Bone marrow (tissue), 2 donors: ENCODE measurements at places on chromosomes 2 and 18.

GRCh38 chr2:151380580-151381235, 23.3 kb downstream of the TNFAIP6 start:
- no peak for DNase-seq

- DNase-seq, result no peak
These were observed 36.6 kb downstream of the ZAP70 start for GRCh38 chr2:97750017-97750416.

DNA sequence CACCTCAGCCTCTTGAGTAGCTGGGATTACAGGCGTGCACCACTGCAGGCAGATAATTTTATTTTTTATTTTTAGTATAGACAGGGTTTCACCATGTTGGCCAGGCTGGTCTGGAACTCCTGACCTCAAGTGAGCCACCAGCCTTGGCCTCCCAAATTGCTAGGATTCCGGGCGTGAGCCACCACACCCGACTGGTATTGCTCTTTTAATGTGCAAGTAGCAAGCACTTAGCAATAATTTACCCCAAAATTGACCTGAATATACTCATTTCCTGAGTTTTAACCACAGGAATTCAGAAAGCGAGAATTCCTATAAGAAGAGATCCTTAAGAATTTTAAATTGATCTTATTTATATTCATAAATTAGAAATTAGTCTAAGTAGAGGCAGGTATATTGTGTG, 169.1 kb downstream of the CDH2 start:
- no peak for DNase-seq

- no peak for DNase-seq
These were observed 123.0 kb downstream of the MYCN start for GRCh38 chr2:16063251-16063850.

DNA sequence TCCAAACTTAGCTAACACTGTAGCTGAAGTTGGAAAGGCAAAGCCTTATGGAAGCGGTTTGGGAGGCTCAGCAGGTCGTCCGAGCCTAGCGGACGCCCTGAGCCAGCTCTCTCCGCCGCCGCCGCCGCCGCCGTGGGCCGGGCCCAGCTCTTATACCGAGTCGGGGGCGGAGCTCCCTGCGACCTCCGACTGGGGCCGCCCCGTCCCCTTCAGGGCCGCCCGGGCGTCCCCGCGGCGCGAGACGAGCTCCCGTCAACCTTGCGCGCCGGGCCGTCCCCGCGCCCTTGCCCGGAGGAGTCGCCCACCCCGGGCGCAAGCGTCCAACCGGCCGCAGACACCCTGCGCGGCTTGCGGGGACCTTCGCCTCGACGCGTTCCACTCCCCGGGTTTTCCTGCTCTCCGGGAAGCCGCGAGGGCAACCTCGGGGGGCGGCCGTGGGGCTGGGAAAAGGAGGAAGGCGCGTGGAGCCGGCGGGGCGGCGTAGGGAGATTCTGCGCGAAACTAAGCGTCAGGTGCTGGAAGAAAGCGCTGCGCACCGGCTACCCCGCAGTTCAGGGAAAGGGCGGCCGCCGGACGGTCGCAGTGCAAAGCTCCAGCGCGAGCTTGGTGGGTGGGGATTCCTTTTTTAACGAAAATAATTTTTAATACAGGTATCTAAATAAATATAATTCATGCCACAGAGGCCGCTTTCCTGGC, at the start of gene SLC40A1:
Gene SLC40A1, minus strand, starts transcription at position 129 of the 696 bp plus-strand sequence. CDS start 326 bp downstream, outside the sequence.
- peak; percentile 35 for DNase-seq

GRCh38 chr18:9861157-9861556, 24.6 kb upstream of the TXNDC2 start:
- no peak for DNase-seq

DNA sequence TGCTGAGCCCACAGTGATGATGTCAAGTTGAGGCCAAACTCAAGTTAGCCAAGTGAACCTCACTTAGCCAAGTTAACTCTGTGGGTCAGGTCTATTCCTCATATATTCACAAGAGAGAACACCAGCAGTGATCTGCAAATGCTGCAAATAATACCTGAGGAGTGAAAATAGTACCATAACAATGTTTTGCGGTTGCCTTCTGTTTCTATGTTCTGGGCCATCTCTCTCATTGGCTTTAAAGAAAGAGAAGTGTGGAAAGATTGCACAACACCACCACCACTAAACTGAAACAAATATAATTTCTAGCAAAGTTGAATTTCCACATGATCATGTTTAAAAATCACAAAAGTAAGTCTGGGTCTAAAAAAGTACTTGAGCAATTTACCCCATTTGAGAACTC, 211.1 kb upstream of the GALNT5 start:
- no peak for DNase-seq

- no peak for DNase-seq
These were observed 70.0 kb downstream of the ACOXL start for GRCh38 chr2:110802208-110802932.

GRCh38 chr2:144412709-144413108, 107.2 kb downstream of the ZEB2 start:
- DNase-seq, result no peak

DNA sequence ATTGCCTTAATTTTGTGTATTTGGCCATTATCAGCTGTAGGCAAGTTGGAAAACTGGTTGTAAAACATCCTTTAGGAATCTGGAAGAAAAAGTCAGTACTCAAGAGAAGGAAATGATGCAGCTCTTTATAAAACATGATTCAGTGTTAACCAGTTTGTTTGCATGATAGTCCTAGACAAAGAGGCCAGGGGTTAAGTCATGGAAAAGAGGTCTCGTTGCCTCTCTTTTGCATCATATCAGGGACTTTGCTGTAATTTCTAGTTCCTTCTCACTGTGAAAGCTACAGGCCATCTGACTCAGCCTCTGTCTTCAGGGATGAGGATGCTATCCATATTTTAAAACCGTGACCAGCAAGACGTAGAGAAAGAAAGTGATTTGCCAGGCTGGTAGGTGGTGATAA, 38.0 kb downstream of the NPAS2 start:
- no peak for DNase-seq

GRCh38 chr18:77737405-77737804, 487.8 kb downstream of the GALR1 start:
- DNase-seq, result no peak

GRCh38 chr2:100303744-100304143, 18.6 kb downstream of the LONRF2 start:
- DNase-seq, result no peak

DNA sequence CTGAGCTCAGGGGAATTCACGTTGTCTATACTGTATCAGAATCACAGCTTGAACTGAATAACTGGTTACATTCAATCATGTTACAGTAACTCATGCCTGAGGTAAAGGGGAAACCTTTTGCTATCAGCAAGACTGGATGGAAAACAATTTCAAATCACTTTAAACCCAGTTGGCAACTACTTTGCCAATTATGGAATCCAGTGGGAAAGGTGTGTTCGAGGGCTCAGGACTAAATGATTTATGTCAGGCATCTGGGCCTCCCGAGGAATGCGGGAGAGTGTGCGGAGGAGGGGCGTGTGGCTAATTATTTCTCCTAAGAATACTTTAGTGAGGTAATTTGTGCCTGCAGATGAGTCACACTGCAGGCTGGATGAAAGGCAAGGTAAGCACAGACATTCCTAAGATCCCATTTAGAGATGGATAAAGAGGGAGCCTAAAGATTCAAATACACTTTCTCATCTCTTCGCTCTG, 100.1 kb downstream of the HRH4 start:
- DNase-seq, result no peak

GRCh38 chr2:177348733-177349693, 43.6 kb upstream of the AGPS start:
- DNase-seq, result no peak

DNA sequence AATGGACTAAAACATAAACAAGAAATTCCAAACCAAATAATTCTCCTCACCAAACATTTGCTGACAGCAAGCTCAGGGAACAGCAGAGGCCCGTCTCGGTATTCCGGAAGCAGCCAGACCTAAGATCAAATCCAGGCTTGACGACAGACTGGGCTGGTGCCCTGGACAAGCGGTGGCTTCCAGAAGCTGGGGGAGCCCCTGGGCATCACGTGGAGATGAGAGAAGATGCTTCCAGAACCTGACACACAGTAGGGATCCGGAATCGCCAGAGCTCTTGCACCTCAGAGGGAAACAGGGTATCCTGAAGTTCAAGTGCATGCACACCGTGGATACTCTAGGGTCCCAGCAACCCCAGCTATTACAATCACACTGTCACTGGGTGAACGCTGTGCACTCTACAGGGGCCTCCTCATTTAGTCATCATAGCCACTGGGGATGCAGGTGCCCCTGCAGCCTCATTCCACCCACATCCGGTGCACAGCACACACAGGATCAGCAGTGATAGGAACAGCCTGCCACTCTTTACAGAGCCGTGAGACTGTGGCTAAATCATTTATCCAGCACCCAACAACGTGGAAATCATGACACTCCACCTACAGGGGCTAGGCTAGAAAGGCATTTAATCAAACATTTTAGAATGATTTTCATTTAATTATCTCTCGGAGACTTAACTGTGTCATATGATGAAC, 102.6 kb downstream of the HDAC4 start:
- no peak for DNase-seq

DNA sequence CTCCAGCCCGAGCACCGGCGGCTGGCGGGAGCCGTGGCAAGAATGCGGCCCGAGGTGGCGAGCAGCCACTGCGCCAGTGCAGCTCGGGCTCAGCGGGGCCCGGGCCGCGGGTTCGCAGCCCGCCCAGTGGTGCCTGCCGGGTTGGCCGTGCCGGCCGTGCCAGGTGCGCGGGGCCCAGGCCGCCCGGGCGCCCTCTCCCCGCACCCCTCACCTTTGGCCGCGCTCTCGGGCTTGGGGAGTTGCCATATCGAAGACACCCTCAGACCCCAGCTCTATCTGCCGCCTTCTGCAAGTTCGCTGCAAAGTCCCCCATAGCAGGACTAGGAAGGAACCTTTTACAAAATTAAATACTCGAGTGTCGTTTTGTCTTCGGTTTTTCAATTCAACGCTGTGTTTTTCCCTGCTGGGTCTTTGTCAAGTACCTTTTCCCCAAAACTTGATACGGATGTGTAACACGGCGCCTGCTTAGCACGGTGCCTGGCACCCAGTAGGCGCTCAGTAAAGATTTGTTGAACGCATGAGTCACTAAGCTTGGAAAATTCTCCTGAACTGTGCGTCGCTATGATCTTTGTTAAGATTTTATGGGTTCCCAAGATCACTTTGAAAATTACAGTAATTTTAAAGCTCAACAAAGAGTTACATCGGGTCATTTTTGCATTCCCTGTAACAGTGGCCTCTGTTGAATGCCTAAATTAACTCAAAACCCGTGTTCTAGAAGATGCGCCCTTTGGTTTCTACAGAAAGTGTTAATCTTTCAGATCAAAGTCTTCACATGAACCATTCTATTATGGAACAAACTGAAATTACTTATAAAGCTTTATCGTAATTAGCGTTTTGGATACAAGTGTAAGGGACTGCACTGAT, 750 bp downstream of the STRADB start:
- no peak for DNase-seq

- no peak for DNase-seq
These were observed 54.8 kb downstream of the AP1S3 start for GRCh38 chr2:223782629-223783028.

- no peak for DNase-seq
These were observed 34.7 kb downstream of the ST3GAL5 start for GRCh38 chr2:85854166-85854509.

- DNase-seq, result no peak
These were observed 102.0 kb downstream of the ARHGAP15 start for GRCh38 chr2:143231254-143231645.

DNA sequence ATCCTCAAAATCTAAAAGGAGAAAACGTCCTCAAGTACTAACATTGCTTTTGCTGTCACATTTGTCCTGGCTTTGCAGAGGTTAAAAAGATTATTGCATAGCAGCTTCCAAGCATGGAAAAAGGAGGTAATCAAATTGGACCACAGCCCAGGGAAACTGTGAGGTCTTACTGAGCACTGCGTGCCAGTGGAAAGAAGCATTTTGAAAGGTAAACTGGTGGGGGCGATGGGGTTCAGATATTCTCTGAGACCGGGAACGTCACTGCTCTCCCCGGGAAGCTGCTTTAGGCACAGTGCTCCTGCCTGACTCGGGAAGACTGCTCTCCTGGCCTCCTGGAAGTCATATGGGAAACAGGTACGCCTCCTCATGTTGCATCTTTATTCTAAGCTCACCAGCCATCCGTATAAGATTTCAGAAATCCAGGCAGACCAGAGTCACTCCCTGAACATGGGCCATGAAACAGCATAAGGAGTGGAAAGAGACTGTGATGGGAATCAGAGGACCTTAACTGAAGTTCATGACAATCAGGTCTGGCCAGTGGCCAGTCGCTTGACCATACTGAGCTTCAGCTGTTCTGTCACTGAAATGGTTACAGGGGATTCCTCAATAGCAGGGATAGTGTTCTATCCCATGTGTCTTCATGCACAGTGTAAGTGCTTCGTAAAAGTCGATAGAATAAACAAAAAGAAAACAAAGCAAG, 284.1 kb downstream of the TRIB2 start:
- DNase-seq, result no peak
